ENCODE measurements at places on chromosomes 2 and 18. TPM values are rescaled to one million over a fixed set of nuclear protein-coding genes. Genes with fewer than 3 reads are reported as not detected.

- no peaks in the 10 kb centered on the region for H3K27me3 ChIP-seq
- no peaks in the 10 kb centered on the region for H3K4me1 ChIP-seq
- H3K4me3 ChIP-seq, result no peak overlapping the region
- no peak overlapping the region for H3K27ac ChIP-seq
- H3K36me3 ChIP-seq, result no peaks in the 10 kb centered on the region
- no peak for DNase-seq
These were observed 583.6 kb upstream of the PIK3C3 start for GRCh38 chr18:41371156-41372045.

DNA sequence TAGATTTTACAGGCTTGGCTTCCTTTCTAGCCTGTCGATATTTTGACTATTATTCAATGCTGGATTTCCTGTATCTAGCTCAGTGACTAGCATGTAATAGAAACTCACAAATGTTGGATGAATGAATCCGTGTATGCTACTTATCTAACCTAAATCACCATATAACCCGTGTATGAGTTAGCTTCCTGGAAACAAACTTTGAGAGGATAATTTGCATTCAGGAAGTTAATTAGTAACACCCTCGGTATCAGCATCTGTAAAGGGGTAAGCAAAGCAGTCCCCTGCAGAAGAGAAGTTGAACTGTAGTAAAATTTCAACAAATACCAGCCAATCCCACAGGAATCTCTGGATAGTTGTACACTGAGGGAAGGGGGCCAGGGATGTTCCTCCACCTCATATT, 269.4 kb upstream of the LRATD1 start:
- no peak overlapping the region for H3K4me3 ChIP-seq
- H3K27ac ChIP-seq, result no peak overlapping the region
- no peak for DNase-seq
- no peaks in the 10 kb centered on the region for H3K4me1 ChIP-seq

GRCh38 chr18:2900684-2901422, 54.0 kb downstream of the EMILIN2 start:
- DNase-seq, result no peak
- H3K36me3 ChIP-seq, result no peaks in the 10 kb centered on the region
- H3K27ac ChIP-seq, result no peak overlapping the region
- H3K4me1 ChIP-seq, result peaks cover 32% of the 10 kb centered on the region
- peaks cover 2% of the 10 kb centered on the region for H3K27me3 ChIP-seq

The HS6ST1 gene
- total RNA-seq, result 68.4 TPM

- no peaks in the 10 kb centered on the region for H3K4me1 ChIP-seq
- no peak for DNase-seq
- no peaks in the 10 kb centered on the region for H3K36me3 ChIP-seq
These were observed 32.2 kb downstream of the SGPP2 start for GRCh38 chr2:222456479-222457077.

DNA sequence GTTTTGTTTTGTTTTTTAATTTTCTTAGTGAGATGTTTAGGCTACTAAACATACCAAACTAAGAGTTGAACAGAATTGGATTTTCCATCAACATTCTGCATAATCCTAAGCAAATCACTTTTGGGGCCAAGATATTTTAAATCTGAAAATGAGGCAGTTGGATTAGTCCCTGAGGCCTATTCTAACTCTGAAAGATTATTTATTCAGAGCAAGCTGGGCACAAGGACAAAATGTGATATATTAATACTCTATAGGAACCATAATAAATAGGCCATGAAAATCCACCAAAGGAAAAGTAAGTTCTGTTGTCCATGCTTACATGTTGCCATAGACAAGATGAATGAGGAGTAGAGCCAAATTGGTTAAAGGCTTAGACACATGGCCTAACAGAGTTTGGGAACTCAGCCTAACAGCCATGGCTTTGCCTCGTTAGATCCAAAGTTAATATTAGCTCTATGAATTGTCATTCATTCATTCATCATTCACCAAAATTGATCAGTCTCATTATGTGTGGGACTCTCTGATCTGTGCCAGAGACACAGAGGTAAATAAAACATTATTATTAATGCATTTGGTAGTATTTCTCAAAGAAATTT, 183.5 kb downstream of the SCG2 start:
- no peaks in the 10 kb centered on the region for H3K36me3 ChIP-seq
- H3K27me3 ChIP-seq, result no peaks in the 10 kb centered on the region
- no peaks in the 10 kb centered on the region for H3K4me1 ChIP-seq
- no peak overlapping the region for H3K27ac ChIP-seq

DNA sequence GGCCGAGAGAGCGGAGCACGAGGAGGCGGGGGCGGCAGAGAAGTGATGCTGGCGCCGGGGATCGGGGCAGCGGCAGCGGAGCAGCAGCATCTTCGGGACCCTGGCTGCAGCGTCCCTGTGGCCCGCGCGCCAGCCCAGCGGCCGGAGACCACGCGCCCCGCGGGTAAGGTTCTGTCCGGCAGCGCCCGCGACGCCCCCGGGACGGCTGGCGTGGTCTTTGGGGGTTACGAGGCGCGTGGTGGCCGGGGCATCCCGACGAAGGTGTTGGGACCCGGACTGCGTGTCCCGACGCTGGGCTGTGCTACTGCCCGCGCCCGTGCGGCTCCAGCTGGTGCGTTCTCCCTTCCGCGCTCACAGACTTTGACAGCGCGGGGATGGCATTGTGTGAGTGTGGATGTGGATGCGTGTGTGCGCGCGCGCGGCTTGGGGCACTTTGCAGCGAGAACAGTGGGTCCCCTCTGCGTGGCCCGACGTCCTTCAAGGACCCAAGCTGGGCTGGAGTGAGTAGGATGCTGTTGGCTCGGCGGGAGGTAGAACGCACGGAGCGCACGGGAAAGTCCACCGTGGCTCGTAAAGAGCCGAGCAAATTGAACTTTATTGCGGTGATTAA, 405.0 kb downstream of the XIRP2 start:
- no peak overlapping the region for H3K27ac ChIP-seq
- H3K27me3 ChIP-seq, result peaks cover 25% of the 10 kb centered on the region

- no peak overlapping the region for H3K27ac ChIP-seq
- H3K4me3 ChIP-seq, result no peak overlapping the region
- no peaks in the 10 kb centered on the region for H3K27me3 ChIP-seq
- no peaks in the 10 kb centered on the region for H3K36me3 ChIP-seq
- no peaks in the 10 kb centered on the region for H3K4me1 ChIP-seq
- DNase-seq, result no peak
These were observed 243.6 kb upstream of the EPAS1 start for GRCh38 chr2:46053564-46053963.

Measured in HepG2 (cell line).